ENCODE measurements at places on chromosomes 4 and X. TPM values are rescaled to one million over a fixed set of nuclear protein-coding genes. Genes with fewer than 3 reads are reported as not detected.

Gene CAPN6
- 5.2 TPM for total RNA-seq

DNA sequence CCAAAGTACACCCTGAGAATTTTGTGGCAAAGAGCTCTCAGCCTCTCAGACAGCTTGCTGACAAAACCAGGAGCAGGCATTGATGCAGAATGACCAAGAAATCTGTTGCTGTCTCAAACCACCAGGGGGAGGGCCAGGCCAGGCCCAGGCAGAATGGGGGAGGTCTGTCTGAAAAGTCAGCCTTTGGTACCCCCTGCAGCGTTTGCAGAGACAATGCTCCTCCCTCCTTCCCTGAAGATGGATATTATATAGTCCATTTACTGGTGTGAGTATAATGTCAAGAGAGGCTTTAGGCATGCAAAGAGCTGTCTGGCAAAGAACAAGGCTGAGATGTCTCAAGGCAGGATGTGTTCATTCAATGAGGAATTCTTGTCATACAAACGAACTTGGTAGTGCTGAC is 52.9 kb upstream of the TRPC5OS start:
- no peak for DNase-seq
- H3K27ac ChIP-seq = no peak overlapping the region
- no peaks in the 10 kb centered on the region for H3K27me3 ChIP-seq
- H3K4me3 ChIP-seq = no peak overlapping the region
- H3K4me1 ChIP-seq = no peaks in the 10 kb centered on the region

Gene STARD8
- not detected for total RNA-seq

DNA sequence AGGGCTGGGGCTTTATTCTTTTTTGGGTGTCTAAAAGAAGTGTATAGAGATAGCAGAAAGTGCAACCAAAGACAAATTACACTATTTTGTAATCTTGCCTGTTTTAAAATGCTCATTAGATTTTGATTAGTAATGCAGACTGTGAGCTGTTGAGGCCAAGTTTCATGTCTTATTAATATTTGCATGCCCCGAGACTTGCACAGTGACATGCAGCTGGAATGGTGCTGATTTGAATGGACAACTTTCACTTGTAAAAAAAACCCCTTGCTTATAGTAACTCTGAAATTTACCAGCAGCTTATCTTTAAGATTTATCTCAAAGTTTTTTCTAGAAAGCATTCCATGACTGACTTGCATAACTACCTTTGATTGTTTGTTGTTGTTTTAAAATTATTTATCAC is 835.1 kb upstream of the IGFBP7 start:
- DNase-seq = no peak
- no peaks in the 10 kb centered on the region for H3K27me3 ChIP-seq

- H3K4me1 ChIP-seq = no peaks in the 10 kb centered on the region
- no peaks in the 10 kb centered on the region for H3K36me3 ChIP-seq
- H3K4me3 ChIP-seq = no peak overlapping the region
- no peak for DNase-seq
- no peaks in the 10 kb centered on the region for H3K27me3 ChIP-seq
- no peak overlapping the region for H3K27ac ChIP-seq
Observed at GRCh38 chrX:56800801-56801200, 71.8 kb downstream of the NBDY start.

DNA sequence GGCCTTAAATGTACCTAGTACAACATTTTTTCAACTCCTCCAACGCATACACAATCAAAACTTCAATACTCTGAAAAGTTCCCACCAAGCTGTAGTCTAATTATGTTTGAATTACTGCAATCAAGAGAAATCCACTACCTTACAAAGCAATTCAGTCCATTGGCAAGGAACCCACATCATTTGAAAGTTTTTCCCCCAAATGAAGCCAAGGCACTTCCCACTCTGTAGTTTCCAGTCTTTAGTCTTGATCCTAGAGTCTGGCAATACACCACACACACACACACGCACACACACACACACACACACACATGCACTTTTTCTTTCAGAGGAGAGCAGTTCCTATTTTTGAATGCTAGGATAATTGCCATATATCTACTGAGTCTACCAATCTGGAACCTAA is 79.6 kb downstream of the ANTXR2 start:
- no peaks in the 10 kb centered on the region for H3K4me1 ChIP-seq
- no peak overlapping the region for H3K27ac ChIP-seq
- H3K4me3 ChIP-seq = no peak overlapping the region
- H3K27me3 ChIP-seq = no peaks in the 10 kb centered on the region

Gene LRP2BP
- 0.20 TPM for total RNA-seq

- no peaks in the 10 kb centered on the region for H3K4me1 ChIP-seq
- H3K36me3 ChIP-seq = no peaks in the 10 kb centered on the region
- DNase-seq = no peak
- no peak overlapping the region for H3K4me3 ChIP-seq
- no peak overlapping the region for H3K27ac ChIP-seq
Observed at GRCh38 chr4:13836946-13837912, 209.7 kb upstream of the BOD1L1 start.

DNA sequence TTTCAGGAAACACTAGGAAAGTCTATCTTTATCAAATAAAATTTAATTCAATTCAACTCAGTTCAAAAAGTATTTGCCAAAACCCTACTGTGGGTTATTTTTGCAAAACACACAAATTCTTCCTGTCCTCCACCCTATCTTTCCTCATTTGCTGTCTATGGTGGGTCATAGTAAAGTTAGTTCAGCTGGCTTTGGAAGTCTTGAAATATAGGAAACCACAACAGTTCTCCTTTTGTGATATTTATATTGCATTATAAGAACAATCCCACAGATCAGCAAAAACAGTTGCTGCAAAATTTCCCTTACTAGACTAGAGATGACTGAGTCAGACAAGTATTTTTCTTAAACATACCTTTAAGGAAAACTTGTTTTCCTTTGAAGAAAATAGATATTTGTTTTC is 22.2 kb downstream of the CYBB start:
- no peaks in the 10 kb centered on the region for H3K4me1 ChIP-seq
- no peak overlapping the region for H3K4me3 ChIP-seq
- no peak overlapping the region for H3K27ac ChIP-seq
- H3K36me3 ChIP-seq = no peaks in the 10 kb centered on the region
